CD4-positive, alpha-beta T cell treated with Interleukin-15 for 1 hour (primary cell): ENCODE measurements at places on chromosomes 5 and 9.

- DNase-seq = no peak
Observed at GRCh38 chr5:34656001-34656699, at the start of gene RAI14. Gene RAI14 (plus strand): TSS chr5:34656328. CDS start chr5:34686920, 30,592 bp downstream.

DNA sequence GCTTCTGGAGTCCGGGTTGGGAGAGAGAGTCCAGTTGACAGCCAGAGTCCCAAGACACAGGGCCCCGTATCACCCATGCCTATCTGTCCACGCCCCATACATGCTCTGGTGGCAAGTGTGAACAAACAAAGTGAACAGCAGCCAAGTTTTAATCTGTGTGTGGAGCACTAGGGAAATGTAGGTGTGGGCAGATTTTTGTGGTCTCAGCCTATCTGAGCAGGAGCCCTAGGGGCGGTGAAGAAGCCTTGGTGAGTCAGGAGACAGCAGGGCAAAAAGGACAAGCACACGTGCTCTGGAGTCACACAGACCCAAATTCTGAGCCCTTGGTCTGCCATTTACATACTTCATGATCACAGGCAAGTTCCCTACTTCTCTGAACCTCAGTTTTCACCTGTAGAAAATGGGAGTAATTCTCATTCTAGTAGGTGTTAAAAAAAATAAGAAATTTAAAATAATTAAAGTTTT, 23.2 kb downstream of the EGR1 start:
- DNase-seq = no peak

- DNase-seq = no peak
Observed at GRCh38 chr9:90078988-90079421, 474.2 kb downstream of the GADD45G start.

GRCh38 chr5:157398305-157398704, 61.7 kb upstream of the NIPAL4 start:
- no peak for DNase-seq

DNA sequence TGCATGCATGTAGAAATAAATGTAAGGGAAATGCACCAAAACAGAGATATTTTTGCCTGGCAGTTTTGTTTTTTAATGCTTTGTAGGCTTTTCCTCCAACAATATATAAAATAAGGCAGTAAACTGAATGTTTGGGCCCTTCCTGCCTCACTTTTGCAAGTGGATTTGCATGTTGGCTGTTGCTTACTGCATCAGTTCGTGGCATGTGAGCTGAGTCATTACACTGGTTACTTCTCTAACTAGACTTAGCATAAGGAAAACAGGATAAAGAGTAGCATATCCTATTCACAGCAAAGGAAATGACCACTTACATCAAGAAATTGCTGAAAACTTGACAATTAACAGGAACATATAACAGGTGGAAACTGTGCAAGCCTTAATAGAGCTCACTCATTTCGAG, 113.4 kb downstream of the TLE1 start:
- DNase-seq = no peak

- no peak for DNase-seq
Observed at GRCh38 chr5:55855509-55855908, 4.4 kb downstream of the IL31RA start.
